ENCODE measurements at places on chromosomes 12 and 14. TPM values are rescaled to one million over a fixed set of nuclear protein-coding genes. Genes with fewer than 3 reads are reported as not detected.

- H3K4me1 ChIP-seq, result 0 out of 2 replicates have a peak, but pooled peaks cover 3% of the 10 kb centered on the region
- no peak overlapping the region for H3K27ac ChIP-seq
- H3K4me3 ChIP-seq, result no peak overlapping the region
- H3K36me3 ChIP-seq, result no peaks in the 10 kb centered on the region
- no peaks in the 10 kb centered on the region for H3K27me3 ChIP-seq
Observed at GRCh38 chr14:22996768-22997654, 12.9 kb downstream of the C14orf93 start.

DNA sequence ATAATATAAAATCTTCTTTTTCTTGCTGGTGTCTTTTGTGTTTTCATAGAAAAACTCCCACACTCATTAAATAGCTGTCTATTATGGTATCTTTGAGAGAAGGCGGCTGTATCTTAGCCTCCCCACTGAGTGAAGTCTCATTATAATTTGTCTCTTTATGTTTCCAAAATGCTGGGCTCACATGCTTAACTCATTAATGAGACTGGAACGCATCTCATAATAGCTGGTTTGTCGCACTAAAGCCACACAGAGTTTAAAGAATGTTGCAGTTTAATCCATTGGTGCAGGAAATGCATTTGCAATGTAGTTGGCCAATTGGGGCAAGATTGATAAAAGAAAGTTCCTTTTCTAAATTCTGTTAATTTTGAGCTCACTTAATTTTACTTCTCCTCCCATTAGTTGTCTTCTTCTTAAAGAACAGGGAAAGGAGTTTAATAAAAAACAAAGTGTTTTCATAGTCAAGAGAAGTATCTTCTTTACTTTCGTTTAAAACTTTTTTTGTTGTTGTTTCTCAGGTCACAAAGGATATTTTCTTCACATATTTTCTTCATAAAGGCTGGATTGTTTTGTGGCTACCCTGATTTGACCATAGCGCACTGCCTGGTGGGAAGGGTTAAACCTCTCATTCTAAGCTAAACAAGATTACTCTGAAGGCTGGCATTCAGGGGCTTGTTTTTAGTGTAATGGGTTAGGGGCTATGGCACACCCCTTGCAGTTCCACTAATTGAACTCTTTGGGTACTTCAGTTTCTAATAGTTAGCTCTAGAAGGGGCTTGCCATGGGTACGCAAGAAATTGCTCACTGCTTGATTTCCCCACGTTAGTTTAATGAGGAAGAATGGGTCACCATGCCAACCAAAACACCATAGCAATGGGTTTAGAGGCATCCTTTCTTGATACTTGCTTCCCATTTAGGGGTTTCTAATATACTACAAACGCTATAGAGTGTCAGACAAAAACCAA is 197.0 kb downstream of the TMTC2 start:
- H3K4me1 ChIP-seq, result no peaks in the 10 kb centered on the region
- no peaks in the 10 kb centered on the region for H3K27me3 ChIP-seq
- H3K27ac ChIP-seq, result no peak overlapping the region
- no peak overlapping the region for H3K4me3 ChIP-seq

- H3K27me3 ChIP-seq, result peaks cover 95% of the 10 kb centered on the region
- peak overlapping the region; percentile 39 for H3K4me3 ChIP-seq
- DNase-seq, result peak; percentile 89
- peaks cover 28% of the 10 kb centered on the region for H3K4me1 ChIP-seq
Observed at GRCh38 chr12:57614178-57614947, 3.1 kb downstream of the ARHGEF25 start.

DNA sequence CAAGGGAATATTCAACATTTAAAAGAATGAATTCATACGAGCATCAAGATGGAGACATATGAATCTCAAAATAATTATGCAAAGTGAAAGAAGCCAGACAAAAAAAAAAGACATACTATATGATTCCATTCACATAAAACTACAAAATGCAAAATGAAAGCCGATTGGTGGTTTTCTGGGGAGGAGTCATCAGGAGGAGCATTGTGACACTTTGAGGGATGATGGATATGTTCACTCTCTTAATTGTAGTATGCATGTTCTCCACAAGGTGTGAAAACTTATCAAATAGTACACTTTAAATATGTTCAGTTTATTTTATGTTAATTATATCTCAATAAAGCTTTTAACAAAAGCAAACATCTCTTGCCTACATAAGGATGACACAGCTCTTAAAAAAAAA is 13.5 kb downstream of the OLR1 start:
- H3K36me3 ChIP-seq, result no peaks in the 10 kb centered on the region
- no peak for DNase-seq
- H3K4me1 ChIP-seq, result peaks cover 10% of the 10 kb centered on the region
- no peaks in the 10 kb centered on the region for H3K27me3 ChIP-seq

- DNase-seq, result peak; percentile 47
- no peaks in the 10 kb centered on the region for H3K27me3 ChIP-seq
- H3K36me3 ChIP-seq, result peaks cover 3% of the 10 kb centered on the region
- no peak overlapping the region for H3K4me3 ChIP-seq
- H3K4me1 ChIP-seq, result peaks cover 9% of the 10 kb centered on the region
Observed at GRCh38 chr12:41367726-41368405, 179.7 kb downstream of the PDZRN4 start.

- H3K27ac ChIP-seq, result peak overlapping the region; percentile 79
- H3K4me3 ChIP-seq, result peak overlapping the region; percentile 91
- H3K4me1 ChIP-seq, result peaks cover 24% of the 10 kb centered on the region
- peaks cover 29% of the 10 kb centered on the region for H3K36me3 ChIP-seq
- DNase-seq, result peak; percentile 63
Observed at GRCh38 chr12:2794191-2794735, 507 bp upstream of the FKBP4 start.

- H3K4me3 ChIP-seq, result no peak overlapping the region
- H3K4me1 ChIP-seq, result peaks cover 6% of the 10 kb centered on the region
- H3K36me3 ChIP-seq, result no peaks in the 10 kb centered on the region
- DNase-seq, result no peak
- no peak overlapping the region for H3K27ac ChIP-seq
Observed at GRCh38 chr14:22420598-22421186, 168.3 kb downstream of the DAD1 start.

Gene ARMH4
- 20.2 TPM for total RNA-seq

Gene ZDHHC22
- total RNA-seq, result 29.3 TPM

Gene XRCC3
- total RNA-seq, result 72.9 TPM

Gene OR6C65
- total RNA-seq, result not detected

Gene EFS
- 18.9 TPM for total RNA-seq

Gene CCDC60
- not detected for total RNA-seq
